ELR (cell line): ENCODE measurements at places on chromosomes 3 and 15.
A peak's percentile ranks its signal among the peaks of the same experiment; 100 is the strongest.

DNA sequence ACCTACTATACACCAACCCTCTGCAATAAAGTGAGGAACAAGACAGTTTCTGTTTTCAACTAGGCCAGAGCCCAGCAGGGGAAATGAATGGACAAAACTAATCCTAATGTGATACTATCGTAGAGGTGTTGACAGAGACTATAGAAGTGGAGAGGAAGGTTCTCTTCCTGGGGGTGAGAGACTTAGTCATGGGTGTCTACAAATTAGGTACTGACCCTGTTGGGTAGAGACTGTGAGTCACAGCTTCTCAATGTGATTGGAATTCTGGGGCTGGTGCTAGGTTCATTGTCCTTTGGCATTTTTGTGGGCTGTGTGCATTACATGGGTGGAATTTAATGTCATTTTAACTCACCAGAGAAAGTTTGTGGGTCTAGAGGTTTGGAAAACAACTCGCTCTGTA lies 79.3 kb downstream of the ADAMTSL3 start:
- peak; percentile 13 for DNase-seq

DNA sequence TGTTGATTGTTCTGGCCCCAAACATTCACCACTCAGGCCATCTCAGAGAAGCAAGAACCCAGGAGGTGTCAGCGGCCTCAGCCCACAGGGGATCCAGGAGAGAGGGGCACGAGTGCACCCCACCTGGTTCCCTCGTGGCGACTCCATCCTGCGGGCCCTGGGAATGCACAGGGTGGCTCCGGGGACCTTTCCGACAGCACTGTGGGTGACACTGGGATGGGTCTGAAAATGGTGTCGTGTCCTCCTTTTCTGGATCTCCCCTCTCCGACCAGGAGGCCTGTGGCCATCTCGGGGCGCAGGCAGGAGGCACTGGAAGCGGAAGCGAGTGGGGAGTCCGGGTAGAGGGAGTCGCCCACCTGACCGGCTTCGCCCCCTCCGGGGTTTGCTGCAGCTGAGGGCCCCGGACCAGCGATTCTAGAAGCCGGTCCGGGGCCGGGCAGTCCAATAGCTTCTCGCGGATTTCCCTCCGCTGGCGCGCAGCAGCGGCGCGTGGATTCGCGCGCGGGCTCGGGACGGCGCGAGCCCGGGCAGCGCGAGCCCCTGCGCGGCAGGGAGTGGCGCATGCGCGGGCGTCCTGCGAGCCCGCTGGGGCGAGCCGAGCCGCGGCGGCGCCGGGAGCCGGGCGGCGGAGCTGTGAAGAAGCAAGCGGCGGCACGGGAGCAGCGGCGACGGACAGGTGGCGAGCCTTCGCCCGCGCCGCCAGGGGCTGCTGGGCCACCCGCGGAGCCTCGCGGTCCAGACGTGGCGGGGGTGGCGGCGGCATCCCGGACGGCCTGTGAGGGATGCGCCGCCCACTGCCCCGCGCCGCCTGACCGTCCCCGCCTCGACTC lies at the start of gene DOCK3:
Gene DOCK3, plus strand, starts transcription at position 579 of the 830 bp plus-strand sequence. CDS start 337 bp downstream, outside the sequence.
- peak; percentile 39 for DNase-seq

DNA sequence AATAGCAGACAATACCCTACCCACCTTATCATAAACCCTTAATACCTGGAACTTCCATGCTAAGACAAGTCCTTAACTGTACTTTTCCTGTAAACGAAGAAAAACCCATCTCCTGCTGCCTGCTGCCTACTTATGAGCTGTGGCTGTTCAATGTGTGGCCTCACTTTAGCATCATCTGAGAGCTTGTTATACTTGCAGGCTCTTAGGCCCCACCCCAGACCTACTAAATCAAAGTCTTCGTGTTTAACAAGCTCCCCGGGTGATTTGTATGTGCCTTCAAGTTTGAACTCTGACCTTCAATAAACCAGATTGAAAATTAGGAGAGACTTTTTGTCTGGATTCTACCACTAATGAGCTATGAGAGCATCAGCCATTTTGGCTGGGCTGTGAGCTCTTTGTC lies 29.3 kb downstream of the TMEM41A start:
- DNase-seq, result no peak

GRCh38 chr15:101406036-101406435 lies 83.5 kb downstream of the PCSK6 start:
- no peak for DNase-seq

DNA sequence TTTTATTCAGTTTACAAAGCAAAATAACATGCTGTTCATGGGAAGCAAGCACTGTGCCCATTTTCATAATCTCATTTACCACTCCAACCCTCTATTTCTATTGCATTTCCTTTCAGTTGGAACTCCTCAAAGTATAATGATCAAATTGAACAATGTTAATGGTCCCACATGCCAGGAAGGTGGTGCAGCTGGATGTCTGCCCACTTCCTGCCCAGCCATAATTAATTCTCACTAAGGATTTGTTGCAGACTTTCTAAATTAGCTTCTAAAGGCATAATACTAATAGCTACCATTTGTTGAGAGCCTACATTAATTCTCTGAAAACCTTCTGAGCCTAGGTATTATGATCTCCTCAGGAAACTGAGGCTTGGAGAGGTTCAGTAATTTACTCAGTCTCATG lies 316.1 kb upstream of the TPM1 start:
- no peak for DNase-seq

DNA sequence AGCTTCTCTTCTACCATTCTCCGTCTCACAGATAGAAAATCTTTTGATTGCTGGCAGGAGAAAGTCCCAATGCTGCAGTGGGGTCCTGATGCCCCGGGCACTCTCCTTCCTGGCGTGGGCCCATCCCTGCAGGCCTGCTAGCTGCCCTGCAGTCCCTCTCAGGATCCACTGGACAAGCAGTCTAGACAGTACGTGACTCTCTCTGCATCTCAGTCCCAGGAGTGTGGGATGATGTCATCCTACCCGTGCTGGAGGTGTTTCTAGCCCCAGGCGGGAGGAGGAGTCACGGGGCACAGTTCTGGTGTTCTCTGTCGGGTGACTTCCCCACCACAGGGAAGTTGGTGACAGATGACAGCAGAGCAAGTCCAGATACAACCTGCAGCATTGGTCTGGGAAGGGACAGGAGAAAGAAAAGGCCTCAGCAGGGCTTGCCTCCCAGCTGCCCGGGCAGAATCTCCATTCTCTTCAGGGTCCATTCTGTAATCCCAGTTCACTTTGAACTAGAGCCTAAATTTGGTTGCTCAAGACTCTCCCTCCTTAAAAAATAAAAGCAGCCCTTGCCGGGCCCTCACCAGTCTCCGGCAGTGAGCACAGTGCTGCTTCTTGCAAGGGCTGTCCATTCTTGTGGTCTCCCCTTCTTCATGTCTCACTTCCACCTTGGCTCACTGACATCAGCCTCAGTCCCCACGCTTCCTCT lies 30.6 kb downstream of the SLC28A1 start:
- DNase-seq, result peak; percentile 91

GRCh38 chr15:69653846-69654245 lies 201.2 kb downstream of the RPLP1 start:
- DNase-seq, result no peak

- DNase-seq, result peak; percentile 98
Measured at GRCh38 chr3:141368062-141368924, at the start of gene ZBTB38. Gene ZBTB38 (plus strand): TSS chr3:141368504. CDS start chr3:141442389, 73,885 bp downstream.

- no peak for DNase-seq
Measured at GRCh38 chr15:27036210-27036609, 65.2 kb downstream of the GABRG3 start.

- DNase-seq, result no peak
Measured at GRCh38 chr3:142846779-142847577, 41.9 kb downstream of the PCOLCE2 start.

DNA sequence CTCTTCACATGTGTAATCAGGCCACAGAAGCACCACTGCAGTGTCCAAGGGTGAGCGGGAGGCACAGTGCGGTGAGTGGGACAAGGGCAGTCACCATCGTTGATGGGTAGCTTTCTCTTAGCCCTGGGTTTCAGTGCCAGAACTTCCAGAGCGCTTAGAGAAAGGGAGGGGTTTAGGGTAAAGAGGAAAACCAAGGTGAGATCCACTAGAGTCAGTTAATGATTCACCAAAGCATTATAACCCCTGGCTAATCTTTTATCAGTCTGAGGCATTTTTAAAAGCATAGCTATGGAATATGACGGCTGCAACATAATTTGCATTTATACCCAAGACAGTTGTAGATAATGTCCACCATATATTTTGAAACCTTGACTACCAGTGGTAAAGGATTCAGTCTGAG lies 94.8 kb downstream of the SHQ1 start:
- DNase-seq, result no peak

DNA sequence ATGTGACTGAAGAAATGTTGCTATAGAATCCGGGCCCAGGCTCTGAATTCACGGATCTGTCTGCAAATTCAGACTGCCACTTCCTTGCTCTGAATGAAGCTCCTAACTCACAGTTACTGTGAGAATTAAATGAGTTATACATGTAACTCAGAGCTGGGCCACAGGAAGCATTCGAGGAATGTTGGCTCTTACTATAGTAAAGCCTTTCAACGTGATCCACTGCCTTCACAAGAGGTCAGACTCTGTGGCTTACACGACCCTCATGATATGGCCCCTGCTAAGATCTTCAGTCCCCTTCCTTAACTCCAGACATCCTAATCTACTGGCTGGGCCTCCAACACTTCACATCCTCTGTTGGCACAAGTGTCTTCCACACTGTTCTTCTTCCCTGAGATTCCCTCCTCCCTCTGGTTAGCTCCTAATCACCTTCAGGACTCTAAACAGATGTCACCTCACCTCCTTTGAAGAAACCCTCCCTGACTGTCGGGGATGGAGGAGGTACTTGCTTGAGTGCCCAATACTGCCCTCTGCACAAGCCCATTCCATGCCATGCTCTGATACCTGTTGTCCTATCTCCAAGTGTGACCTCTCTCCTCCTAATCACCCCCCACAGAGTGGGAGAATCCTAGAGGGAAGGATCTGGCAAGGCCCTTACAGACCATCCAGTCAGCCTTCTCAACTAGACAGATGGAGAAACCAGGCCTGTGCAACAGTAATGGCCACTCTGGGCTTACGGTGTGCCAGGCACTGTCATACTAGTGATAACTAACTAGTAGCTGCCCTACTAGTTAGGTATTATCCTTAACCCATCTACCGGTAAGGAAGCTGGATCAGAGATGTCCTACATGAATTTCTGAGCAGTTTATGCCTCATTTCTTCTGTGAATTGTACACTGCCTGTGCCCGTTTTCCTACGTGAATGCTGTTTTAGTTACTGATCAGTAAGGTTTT lies 1.3 kb downstream of the ACTR8 start:
- peak; percentile 26 for DNase-seq

DNA sequence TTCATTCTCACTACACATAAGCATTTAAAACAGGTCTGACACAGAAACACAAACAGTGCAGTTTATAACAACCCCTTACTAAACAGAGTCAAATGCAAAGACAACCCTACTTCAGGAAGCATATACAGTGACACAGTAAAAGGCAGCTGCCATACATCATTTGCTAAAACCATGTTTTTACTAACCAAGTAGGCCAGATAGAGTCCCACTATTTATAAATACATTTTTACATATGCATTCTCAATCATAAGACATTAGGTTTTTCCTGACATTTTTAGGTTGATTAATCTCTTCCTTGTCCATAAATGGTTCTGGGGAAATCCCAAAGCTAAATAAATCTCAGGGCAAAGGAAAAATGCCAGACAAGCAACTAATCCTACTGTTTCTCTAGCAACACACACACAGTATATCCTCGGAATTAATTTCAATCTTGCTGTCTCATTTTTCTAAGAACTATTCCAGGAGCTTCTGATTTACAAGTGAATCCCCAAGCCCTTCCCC lies 39.0 kb downstream of the CHAC1 start:
- no peak for DNase-seq

GRCh38 chr3:171813897-171814460 lies 3.7 kb upstream of the PLD1 start:
- peak; percentile 32 for DNase-seq

- no peak for DNase-seq
Measured at GRCh38 chr3:106715286-106715685, 662.0 kb upstream of the CCDC54 start.

GRCh38 chr3:9806688-9807589 lies 3.1 kb upstream of the TTLL3 start:
- DNase-seq, result no peak

GRCh38 chr3:23751212-23751723 lies 54.5 kb upstream of the UBE2E1 start:
- no peak for DNase-seq

GRCh38 chr3:40137591-40138295 lies 171.8 kb upstream of the EIF1B start:
- peak; percentile 93 for DNase-seq

DNA sequence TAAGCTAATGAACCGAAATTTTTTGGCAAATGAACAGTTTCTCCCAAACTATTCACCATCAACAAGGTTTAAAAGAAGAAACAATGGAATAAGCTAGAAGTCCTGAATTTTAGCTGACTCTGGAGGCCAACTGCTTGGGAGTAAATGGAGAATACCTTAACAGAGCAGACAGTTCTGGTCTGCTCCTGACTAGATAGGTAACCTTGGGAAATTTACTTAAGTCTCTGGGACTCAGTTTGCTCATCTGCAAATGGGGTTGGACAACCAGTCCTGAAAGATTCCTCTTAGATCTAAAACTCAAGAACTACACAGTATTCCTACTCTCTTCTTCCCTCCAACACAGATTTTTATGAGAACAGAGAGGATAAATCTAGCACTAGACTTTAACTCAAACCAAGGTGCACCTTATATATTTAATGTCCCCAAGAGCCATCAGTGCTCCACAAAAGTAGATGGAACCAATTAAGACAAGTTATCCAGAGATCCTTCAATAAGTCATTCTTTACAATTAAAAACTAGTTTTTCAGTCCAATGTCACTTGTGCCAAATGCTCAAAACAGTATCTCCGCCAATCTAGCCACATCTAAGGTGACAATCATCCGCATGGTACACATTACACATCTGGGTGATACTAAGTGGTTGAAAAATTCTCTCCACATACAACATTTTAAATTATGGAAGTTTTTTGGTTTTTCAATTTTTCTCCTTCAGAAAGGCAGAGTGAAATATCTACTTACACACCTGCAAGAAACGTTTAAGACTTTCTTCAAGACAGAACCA lies 1.5 kb downstream of the RHOA start:
- DNase-seq, result no peak

DNA sequence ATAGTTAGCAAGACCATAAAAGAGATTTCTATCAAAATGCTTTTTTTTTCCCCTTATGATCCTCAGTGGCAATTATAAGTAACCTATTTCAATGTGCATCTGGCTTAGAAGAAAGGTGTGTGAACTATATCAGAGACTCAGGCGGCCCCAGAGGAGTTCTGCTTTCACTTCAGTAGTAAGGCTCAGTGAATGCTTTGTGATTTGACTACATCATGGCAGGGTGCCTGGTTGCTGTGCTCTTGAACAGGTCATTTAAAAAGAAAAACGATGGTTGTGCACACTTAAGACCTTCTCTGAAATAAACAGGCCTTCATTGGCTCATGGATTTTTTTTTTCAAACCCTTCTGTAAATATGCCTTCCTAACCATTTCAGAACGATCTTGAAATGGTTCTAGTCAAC lies 400.4 kb upstream of the RARB start:
- no peak for DNase-seq
